GM04503 (cell line): ENCODE measurements at places on chromosomes 13 and 19.

- no peak for DNase-seq
These were observed 7.8 kb upstream of the HIF3A start for GRCh38 chr19:46288896-46289588.

- no peak for DNase-seq
These were observed 2.2 kb upstream of the TNFSF9 start for GRCh38 chr19:6528544-6529121.

DNA sequence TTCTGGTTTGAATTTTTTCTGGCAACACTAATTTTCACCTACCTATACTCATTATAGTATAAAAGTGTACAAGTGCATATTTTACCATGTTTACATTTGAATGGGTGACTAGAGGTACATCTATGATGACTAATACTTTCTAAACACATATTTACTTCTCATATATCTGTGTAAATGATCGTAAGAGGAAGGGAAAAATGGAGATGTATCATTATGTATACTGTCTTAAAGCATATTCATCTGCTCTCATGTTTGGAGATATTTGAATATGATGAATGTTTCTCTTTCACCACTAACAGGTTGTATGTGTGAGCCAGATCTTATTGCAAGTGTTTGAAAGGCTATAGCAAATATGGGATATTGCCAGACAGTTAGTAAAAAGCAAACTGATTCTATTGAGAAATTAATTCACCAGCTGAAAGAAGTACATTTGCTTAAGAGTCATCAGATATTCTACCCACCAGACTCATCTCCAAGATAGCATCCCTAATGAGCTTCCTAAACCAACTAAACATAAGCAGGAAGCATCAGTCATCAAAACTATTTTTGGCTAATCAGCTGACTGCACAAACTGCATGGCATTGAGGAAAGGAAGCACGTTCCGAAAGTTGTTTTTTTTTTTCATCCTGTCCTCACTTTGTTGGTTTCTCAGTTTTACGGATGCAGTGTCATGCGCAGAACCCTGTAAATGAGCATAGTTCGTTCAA, 738.2 kb downstream of the GPC5 start:
- DNase-seq, result no peak

DNA sequence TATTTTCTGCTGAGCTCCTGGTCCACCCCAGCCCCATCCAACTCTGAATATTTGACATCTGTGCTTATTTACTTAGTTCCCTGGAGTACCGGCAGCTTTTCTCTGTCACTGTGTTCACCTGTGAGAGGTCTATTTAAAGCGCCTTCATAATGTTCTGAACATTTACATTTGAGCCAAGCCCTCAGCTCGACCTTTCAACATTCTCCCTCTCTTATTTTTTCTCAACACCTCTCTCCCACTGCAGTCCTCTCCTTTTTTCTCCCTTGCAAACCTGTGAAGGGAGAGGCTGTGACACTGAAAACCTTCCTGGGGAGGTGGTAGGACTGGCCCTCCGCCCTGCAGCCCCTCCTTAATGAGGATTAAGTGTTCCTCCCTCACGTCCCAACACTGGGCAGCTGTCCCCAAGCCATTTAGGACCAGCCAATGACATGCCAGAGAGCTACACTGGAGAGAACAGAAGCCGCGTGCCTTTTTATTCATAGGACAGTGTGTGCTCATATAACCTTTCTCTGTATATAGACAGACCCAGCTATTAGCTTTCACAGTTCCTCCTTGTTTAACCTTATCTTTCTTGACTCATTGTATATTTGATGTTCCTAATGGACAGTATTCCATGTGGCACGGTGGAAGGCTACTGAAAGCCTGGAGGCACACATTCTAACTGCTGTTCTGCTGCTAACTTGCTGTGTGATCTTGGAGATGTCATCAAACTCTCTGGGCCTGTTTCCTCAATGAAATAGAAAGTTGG, 134.8 kb downstream of the NUFIP1 start:
- no peak for DNase-seq

GRCh38 chr13:50015258-50015657, at the start of gene KCNRG:
TSS of gene KCNRG (plus strand) at chr13:50015444. CDS start at chr13:50015494, 50 bp downstream.
- peak; percentile 37 for DNase-seq

DNA sequence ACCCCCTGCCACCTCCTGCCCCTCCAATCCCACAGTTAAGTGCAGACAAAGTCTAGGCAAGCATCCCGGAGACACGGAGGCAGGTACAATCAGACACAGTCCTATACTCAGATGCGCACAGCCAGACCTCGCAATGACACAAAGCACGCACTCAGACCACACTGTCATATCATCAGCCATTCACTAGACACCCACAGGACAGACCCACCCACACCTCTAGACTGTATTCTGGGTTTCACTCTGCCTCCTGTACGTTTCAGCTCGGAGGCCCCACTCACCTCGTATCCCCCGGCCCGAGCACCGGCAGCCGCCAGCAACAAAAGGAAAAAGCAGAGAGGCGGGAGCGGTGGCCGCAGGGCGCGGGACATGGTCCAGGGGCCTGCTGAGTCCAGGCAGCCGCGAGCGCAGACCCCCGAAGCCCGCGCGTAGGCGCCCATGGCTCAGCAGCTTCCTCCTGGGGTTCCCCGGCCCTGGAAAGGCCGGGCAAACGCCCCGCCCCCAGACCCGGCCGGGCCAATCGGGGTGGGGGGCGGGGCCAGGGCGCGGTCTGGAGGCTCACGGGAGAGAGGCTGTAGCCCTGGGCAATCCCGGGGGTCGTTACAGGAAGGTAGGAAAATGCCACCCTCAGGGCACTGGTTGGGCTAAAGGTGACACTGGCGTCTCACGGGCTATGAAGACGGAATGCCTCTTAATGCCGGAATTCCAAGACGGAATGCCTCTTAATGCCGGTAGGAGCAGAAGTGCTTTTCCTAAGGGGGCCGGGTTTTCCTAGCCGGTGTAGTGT, at the start of the genes MAN2B1 and WDR83:
TSS of gene MAN2B1 (minus strand) at position 478 of the 784 bp plus-strand sequence. CDS start at position 437, 41 bp downstream.
TSS of gene WDR83 (plus strand) at position 543 of the 784 bp plus-strand sequence. CDS start 2,984 bp downstream, outside the sequence.
- DNase-seq, result no peak

DNA sequence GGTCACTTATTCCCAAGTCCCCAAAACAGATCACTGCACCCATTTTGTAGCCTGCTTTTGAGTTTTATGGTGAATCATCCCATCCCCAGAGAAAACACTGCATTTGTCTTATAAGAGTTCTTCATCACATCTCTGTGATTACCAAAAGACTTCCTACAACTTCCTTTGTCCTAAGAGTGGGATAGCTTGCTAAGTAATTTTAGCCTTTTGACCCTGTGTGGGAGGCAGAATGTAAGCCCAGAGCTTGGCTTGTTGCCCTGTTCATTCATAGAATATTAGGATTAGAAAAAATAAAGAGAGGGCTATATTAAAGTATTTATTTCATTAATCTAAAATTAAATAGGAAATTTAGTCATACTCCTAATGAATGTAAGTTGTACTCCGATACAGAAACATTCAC, 213.3 kb downstream of the MZT1 start:
- no peak for DNase-seq

DNA sequence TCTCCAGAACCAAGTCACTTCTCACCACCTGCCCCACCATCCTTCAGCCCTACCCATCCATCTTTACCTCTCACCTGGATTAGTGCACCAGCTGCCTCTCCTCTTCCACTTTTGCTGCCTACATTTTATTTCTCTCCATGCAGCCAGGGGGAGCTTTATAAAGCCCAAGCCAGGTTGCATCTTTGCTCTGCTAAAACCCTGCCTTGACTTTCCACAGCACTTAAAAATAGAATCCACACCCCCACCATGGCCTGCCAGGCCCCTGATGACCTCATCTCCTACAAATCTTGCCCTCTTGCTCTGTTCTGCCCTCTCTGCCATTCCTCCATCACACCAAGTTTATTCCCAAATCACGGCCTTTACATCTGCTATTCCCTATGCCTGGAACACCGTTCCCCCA, 1.8 kb downstream of the HOOK2 start:
- no peak for DNase-seq

DNA sequence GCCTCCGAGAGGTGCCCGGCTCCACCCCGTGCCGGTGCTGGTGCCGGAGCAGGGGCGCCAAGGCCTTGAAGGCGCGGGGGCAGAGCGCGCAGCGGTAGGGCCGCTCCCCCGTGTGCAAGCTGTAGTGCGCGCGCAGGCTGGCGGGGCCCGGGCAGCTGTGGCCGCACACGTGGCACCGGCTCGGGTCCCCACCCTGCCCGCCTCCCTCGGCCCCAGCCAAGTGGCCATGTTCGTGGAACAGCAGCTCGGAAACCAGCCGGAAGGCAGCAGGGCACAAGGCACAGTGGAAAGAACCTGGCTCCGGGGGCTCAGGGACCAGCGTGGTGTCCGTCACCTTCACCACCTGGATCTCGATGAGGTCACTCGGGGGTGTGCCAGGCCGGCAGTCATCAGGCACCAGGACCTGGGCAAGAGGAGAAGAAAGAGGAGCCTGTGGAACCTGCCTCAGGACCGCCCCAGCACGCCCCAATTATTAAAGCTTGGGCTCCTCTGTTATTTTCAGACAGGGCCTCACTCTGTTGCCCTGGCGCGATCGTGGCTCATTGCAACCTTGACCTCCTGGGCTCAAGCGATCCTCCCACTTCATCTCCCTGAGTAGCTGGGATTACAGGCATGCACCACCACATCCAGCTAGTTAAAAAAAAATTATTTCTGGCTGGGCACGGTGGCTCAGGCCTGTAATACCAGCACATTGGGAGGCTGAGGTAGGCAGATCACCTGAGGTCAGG, 2.0 kb downstream of the ZNF784 start:
- no peak for DNase-seq

- DNase-seq, result no peak
These were observed 951.3 kb downstream of the SLITRK5 start for GRCh38 chr13:88622362-88622973.

DNA sequence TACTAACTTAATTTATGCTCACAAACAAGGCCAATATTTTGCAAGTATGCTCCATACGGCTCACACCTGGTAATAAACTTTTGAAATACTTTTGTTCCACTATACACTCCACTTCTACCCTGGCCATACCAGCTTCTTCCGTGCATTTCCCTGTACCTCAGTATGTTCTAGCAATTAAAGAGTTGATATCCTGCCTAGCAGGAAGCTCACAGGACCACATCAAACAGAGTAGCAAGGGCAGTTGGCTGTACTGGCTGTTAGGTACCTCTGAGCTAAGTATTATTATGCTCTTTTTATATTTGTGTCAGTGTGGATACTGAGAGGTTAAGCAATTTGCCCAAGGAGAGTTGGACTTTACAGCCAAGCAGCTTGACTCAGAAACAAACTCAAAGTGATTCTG, 257.7 kb downstream of the SLITRK6 start:
- no peak for DNase-seq

DNA sequence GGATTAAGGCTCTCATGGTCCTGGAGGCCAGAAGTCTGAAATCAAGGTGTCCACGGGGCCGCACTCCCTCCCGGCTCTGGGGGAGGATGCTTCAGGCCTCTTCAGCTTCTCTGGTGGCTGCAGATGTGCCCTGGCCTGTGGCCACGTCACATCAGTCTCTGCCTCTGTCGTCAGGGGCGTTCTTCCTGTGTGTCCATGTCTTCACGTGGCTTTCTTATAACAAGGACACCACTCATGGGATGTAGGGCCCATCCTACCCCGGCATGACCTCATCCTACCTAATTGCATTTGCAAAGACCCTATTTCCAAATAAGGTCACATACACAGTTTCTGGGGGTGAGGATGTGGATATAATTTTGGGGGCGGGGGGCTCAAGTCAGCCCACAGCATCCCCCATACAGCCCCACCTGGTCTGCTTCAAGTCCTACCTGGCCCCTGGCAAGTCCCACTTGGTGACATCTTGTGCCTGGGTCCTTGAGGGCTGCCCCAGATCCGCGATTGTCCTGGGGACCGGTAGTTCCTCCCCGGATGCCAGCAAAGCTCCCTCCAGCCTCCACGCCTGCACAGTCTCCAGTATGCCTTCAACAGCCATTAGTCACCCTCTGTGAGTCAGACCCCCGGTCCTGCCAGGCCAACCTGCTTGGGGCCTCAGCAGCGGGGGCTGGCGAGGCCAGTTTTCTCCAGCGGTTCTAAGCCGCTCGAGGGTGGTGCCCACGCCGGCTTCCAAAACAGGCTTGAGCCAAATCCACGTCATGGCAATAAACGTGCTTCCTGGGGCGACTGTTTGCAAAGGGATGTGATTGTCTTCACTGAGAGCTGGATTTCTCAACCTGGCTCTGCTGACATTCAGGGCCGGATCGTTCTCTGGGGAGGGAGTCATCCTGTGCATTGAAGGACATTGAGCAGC, 32.2 kb downstream of the MYO9B start:
- DNase-seq, result peak; percentile 97

DNA sequence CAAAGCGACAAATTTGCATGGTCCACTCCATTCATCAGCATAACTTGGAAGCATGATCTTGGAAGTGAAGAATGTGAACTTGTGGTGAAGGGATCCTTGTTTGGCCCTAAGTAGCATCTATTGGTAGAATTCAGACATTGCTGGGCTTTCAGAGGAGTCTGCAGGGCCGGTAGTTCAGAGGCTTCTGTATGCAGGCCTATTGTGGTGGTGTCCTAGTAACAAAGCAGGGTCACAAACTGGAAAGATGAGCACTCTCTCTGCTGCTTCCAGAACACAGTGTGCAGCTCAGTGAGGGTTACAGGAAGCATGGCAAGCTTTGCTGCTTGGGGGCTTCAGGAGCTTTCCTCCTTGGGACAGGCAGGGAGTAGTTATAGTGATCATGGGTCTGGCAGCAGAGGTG, 206.0 kb downstream of the TDRD3 start:
- DNase-seq, result no peak

DNA sequence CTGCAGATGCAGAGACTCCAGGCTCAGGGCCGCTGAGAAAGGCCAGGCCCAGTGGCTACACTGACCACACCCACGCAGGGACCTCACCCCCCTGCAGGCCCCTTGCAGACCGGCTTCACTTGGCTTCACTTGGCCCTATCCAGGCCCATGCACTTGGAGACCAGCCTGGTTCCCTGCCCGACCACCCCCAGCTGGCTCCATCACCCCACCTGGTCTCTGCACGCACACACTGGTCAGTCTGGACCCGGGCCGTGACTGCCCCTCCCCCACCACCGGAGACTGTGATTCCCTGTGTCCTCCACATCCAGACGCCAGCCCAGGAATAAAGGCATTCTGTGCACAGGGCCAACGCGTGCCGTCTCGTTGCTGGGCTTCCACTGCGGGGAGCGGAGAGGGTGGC, 4.9 kb upstream of the EBI3 start:
- no peak for DNase-seq

- no peak for DNase-seq
These were observed 2.0 kb downstream of the RGS9BP start for GRCh38 chr19:32677657-32678056.

DNA sequence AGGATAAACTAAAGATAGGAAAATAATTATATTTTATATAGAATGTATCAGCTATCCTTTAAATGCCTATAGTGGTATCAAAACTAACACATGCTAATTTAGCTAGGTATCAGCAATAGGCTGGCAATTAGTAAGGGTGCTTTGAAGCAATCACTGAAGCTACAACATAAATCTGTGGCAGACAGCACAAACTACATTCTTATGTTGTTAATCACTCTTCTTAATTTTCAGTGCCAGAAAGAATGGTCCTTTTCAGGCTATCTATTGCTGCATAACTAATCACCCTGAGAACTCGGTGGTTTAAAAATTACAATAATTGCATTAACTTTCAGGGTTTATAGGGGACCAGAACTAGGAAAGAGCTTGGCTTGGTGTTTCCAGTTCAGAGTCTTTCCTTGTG, 963.1 kb downstream of the EFNB2 start:
- DNase-seq, result no peak

GRCh38 chr19:40808021-40808325, 9.0 kb downstream of the EGLN2 start:
- DNase-seq, result no peak

- DNase-seq, result no peak
These were observed 306 bp downstream of the ZNF540 start for GRCh38 chr19:37594982-37595382.
